ENCODE measurements at places on chromosomes 5 and 9. TPM values are rescaled to one million over a fixed set of nuclear protein-coding genes. Genes with fewer than 3 reads are reported as not detected.

Gene BARX1
- total RNA-seq, result not detected

DNA sequence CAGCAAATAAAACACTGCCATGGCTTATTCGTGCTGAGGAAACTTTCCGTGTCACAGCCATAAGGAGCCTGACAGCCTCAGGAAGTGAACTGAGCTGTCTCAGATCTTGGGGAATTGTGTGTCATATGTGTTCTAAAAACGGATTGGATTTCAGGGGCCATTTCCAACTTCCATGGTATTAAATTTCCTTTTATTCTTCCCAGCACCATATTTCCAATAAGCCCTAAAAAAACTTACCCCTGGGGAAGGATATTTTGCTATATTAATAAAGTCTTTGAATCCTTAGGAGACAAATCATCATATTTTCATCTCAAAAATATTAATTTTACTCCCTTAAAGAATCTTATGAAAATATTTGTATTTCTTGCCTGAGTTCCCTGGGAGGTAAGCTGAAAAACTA is 93.9 kb downstream of the LHFPL2 start:
- no peaks in the 10 kb centered on the region for H3K36me3 ChIP-seq
- no peaks in the 10 kb centered on the region for H3K27me3 ChIP-seq
- no peak overlapping the region for H3K27ac ChIP-seq
- no peak overlapping the region for H3K4me3 ChIP-seq
- peaks cover 2% of the 10 kb centered on the region for H3K4me1 ChIP-seq
- no peak for DNase-seq

DNA sequence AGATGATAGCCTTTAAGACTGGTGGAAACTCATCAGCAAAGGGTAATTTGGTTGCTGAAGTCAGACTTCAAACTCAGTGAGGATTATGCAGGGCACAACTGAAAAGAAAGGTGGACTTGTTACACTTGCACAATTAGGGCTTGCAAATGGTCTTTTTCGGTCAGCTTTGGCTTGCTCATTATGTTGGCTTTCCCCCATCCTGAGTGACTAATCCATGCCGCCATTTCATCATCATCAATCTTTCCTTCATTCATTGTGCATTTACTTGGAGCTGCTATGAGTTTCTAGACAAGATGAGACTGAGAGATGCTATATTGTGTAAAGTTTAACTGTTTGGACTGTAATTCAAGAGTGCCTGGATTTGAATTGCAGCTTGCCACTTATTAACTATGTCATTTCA is 134.8 kb upstream of the PPP1R2B start:
- DNase-seq, result no peak
- H3K27me3 ChIP-seq, result no peaks in the 10 kb centered on the region
- no peaks in the 10 kb centered on the region for H3K36me3 ChIP-seq
- no peaks in the 10 kb centered on the region for H3K4me1 ChIP-seq

Gene MYO10
- total RNA-seq, result 71.5 TPM

- H3K4me1 ChIP-seq, result no peaks in the 10 kb centered on the region
- no peak overlapping the region for H3K4me3 ChIP-seq
- DNase-seq, result no peak
- H3K27ac ChIP-seq, result no peak overlapping the region
Measured at GRCh38 chr5:4097199-4097598, 501.6 kb downstream of the IRX1 start.
